ENCODE measurements at places on chromosomes 7 and 10.

GRCh38 chr10:123496375-123496774 is 169.8 kb upstream of the GPR26 start:
- no peak for DNase-seq

DNA sequence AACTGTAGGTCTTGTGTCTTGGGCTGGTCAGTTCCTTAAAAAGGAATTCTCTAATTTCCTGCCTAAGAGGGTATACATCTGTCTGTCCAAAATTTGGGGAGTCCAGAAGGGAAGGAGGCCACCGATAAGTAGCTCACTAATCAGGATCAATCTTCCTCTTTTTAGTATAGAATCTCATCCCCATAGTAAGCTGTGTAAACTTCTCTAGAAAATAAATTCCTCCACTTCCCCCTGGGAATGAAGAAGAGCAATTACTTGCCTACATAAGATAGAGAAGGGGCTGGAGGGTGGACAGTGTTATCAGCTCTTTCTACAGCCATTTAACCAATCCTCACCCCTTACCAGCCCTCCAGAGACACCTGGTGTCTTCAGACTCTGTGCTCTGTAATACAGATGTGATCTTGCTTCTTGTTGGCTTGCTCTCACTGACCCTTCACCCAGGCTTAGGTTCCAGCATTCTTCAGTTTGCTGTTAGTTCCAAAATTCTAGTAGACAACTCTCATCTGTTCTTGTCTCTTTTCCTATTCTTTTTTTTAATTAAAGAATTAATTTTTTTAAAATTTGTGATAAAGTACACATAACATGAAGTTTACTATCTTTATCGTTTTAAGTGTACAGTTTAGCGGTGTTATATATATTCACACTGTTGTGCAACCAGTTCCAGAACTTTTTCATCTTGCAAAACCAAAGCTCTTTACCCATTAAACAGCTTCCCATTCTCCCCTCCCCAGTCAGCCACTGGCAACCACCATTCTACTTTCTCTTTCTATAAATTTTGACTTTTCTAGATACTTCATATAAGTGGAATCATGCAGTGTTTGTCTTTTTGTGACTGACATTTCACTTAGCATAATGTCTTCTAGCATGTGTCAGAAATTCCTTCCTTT is 6.5 kb upstream of the PRKAR2B start:
- no peak for DNase-seq

DNA sequence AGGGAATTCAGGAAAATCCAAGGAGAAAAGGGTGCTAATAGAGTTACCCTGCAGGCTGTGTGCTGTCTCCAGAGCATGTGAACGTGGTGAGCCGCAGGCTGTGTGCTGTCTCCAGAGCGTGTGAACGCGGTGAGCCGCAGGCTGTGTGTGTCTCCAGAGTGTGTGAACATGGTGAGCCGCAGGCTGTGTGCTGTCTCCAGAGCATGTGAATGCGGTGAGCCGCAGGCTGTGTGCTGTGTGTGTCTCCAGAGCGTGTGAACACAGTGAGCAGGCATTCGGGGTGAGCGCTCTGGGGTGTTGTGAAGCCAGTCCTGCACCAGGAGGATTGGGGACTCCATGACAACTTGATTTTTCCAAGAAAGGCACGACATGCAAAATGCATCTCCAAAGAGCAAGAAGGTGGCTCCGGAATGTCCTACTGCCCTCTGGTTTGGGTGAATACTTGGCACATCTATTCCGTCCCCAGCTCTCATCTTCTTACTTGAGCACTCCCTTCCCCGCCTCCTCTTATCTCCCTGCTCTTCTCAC is 407.9 kb upstream of the SHH start:
- no peak for DNase-seq

- no peak for DNase-seq
These were observed 21.9 kb downstream of the BNIP3 start for GRCh38 chr10:131959841-131960240.

- DNase-seq = no peak
These were observed 276.7 kb upstream of the MEOX2 start for GRCh38 chr7:15963206-15963605.

Measured in anterior cingulate cortex (tissue), 58 donors.